ENCODE measurements at places on chromosomes 5 and 9.

DNA sequence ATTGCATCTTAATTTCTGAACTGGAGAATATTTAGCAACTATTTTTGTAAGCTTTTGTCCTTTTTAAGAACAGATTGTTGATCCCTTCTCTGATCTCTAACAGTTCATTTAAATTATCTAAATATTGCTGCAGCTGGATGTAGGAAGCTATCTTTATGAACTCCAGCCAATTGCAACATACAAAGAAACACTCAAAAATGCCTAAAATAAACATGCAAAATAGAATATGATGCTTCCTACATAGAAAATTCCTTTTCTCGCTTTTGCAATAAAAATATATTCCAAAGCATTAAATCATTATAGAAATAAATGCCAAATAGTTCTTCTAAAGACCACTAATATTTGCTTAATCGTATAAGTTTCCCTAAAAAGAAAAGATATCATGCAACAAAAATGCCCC lies 218.6 kb downstream of the LURAP1L start:
- DNase-seq: peak; percentile 4

DNA sequence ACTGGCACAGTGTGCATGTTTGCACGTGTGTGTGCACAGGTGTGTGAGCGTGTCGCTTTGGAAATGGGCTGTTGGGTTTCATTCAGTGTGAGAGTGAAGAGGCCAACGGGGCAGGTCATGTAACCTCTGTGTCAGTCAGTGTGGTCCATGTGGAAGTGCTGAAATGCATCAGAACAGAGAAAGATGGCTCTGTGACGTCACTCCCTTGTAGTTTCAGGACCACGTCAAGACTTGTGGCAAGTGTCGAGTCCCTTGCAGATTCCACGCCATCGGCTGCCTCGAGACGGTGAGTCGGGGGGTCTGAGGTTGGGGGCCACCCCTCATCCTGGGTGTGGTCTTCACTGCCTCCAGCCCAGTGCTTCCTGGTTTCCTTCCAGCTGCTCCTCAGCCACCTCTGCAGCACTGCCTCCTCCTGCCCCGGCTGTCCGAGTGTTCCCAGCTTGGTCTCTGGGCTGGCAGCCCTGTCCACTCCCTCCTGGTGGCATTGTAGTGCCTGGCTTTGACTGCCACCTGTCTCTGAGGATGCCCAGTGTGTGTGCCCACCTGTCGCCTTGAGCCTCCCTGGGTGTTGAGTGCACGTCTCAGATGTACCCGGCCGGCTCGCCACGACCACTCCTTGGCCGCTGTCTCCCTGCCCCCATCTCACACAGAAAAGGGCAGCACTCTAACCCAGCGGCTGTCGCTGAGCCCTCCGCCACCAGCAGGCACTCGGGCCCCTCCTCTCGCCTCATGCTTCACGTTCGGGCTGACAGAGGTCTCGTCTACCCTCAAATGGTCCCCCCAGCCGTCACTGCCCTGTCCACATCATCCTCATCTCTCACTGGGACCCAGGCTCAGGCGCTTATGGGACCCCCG lies 28.0 kb downstream of the FBXW5 start:
- DNase-seq: no peak

DNA sequence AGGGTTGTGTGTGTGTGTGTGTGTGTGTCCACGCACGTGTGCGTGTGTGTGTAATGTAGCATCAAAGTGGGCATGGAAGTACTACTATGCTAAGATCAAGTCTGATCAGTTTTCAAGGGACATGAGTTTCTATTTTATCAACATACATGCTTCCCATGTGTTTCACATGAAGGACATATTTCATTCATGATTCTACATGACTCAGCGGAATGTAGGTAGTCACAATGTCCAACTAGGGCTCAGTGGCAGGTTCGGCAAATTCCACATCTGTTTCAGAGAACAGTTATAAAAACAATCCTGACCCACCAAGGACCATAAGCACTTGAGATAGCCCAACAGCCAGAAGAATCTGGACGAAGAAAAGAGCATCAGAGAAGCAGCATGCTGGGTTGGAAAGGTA lies 148.3 kb downstream of the SPOCK1 start:
- DNase-seq: no peak

DNA sequence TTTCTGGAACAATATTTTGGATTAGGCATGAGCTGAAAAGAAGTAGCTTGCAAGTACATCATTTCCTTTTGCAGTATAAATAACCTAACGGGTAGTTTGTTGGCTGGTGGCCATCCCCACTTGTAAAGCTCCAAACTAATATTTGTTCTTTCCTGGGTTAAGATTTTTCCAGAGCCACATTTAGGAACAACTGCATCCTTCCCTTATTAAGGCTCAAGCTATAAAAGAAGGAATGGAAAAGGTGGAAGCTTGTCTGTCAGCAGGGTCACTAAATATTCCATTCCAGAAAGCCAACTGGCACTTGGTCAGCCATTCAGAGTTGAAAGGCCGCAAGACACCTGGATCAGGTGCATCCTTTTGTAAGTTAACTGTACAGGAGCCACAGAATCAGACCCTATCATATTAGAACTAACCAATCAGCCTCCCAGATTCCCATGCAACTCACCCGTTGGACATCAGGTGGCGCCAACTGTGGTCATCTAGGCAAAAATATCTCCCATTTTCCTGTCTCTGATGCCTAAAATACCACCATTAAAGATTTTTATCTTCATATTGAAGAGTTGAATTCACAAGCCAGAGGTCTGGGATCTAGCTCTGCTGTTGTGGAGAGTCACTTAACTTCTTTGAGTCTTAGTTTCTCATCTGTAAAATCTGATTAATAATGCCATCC lies 82.9 kb downstream of the PTCD2 start:
- DNase-seq: no peak

GRCh38 chr5:122722341-122722740 lies 52.5 kb upstream of the SNX2 start:
- DNase-seq: no peak

- DNase-seq: no peak
These were observed 10.7 kb downstream of the IFNA5 start for GRCh38 chr9:21294364-21294774.

DNA sequence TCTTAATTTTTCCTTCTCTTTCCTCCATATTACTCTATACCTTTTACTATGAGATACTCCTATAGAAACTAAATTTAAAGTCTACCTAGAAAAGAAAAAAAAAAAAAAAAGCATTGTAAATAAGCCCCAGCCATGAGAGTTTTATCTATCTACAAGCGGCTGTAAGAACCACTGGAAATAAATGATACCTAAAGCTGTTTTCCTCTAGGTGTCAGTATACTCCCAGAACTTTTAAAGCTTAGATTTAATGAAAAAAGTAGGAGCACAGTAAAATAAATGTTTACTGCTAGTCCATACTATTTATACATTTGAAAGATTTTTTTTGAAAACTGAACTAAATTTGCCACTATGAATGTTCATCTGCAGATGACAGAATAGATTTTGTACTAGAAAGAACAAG lies 26.2 kb downstream of the TYRP1 start:
- no peak for DNase-seq

GRCh38 chr5:32831624-32832023 lies 120.5 kb downstream of the NPR3 start:
- DNase-seq: no peak

- DNase-seq: no peak
These were observed 628.8 kb upstream of the DMAC1 start for GRCh38 chr9:8428389-8428788.

GRCh38 chr5:34053133-34053532 lies 10.1 kb upstream of the C1QTNF3 start:
- peak; percentile 73 for DNase-seq

- DNase-seq: no peak
These were observed 181.6 kb downstream of the DAB2IP start for GRCh38 chr9:121833061-121833460.

DNA sequence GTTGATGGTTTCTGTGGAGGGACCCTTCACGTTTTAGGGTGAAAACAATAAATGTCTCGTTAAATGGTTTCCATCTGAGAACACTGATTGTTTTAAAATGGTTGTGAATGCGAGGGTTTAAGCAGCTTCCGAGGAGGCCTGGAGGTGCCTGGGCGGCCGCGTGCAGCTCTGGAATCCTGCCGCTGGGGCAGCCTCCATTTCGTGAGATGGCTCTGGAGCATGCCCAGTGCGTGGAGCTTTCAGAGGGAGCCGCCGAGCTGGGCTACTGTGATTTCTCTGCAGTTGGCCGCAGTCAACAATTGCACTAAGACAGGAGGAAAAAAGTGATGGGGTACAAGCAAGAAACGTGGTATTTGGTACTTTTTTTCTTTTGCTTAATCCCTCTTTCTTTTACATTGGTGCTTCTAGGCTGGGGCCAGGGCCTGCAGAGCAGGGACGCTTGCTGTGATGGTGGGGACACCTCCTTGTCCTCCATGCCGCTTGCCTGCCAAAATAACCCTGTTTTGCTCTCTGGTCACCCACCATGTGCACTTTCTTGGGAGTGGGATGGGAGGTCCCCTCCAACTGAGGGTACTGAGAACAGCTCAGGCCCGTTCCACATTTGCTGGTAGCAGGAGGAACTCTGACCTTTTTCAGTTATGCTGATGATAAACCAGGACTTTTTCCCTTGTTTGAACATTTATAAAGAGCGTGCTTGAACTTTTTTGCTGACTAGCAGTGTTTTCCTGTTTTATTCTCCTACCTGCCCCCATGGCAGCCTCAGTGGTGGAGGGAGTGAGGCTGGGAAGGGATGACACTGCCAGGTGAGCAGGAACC lies 47.1 kb downstream of the EHMT1 start:
- DNase-seq: no peak

GRCh38 chr9:1469996-1470395 lies 419.8 kb downstream of the DMRT2 start:
- no peak for DNase-seq
